ENCODE measurements at places on chromosomes 6 and 20.

DNA sequence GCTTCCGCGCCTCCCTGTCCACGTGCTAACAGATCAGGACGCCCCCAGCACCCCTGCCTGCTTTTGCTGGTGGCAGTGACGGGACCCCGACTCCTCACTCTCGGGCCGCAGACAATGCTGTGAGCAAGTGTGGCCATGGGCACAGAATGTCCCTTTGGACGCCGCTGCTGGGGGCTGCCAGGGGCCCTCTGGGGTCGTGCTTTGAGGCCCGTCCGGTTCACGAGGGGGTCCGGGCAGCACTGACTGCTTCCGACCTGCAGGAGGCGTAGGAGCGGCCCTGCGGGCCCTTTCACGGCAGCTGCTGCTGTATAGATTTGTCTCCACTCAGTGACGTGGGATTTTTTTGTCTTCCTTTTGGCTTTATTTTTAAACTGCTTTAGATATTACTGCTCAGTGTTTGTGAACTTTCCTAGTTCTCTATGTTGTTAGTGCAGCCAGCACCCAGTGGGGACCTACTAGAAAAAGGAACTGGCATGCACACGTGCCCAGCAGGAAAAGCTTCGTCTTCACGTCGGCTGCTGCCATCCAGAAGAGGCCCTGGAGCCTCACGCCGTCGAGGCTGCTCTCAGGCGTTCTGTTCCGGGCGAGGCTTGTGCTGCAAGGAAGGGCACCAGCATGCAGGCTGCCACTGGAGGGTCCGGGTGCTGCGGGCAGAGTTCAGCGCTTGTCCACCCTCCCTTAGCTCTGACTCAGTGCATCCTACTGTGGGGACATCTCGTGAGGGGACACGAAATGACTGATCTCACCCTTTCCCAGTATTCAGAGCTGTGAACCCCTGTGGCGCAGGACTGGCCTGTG, 21.7 kb downstream of the UCKL1 start:
- no peak for DNase-seq

- no peak for DNase-seq
These were observed 30.9 kb downstream of the B4GALT5 start for GRCh38 chr20:49682798-49683197.

DNA sequence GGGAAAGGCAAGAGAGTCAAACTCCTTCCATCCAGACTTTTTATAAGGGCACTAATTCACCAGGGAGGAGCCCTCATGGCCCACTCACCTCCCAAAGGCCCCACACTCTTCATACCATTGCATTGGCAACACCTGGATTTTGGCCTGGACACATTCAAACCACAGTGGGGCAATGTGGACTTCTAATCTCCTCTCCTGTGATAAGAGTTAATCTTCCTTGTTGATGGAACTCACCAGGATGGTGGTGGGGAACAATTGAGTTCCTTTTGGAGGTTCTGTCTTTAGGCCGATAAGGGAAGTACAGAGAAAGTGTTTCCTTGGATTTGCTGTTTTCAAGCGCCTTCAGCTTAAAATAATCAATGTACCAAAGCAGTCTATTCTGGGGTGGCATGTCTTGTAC, 268.7 kb downstream of the CD83 start:
- DNase-seq: no peak

- DNase-seq: no peak
These were observed 20.1 kb downstream of the ECT2L start for GRCh38 chr6:138815797-138816528.

GRCh38 chr6:148649454-148649963, 97.3 kb upstream of the UST start:
- no peak for DNase-seq

GRCh38 chr20:53036992-53037391, 64.8 kb downstream of the TSHZ2 start:
- no peak for DNase-seq

GRCh38 chr6:30160785-30161531, at the start of gene TRIM10:
TRIM10 (minus strand) TSS chr6:30161211; CDS start chr6:30160858, 353 bp downstream.
- no peak for DNase-seq

GRCh38 chr20:37940858-37941257, 37.9 kb downstream of the VSTM2L start:
- no peak for DNase-seq

DNA sequence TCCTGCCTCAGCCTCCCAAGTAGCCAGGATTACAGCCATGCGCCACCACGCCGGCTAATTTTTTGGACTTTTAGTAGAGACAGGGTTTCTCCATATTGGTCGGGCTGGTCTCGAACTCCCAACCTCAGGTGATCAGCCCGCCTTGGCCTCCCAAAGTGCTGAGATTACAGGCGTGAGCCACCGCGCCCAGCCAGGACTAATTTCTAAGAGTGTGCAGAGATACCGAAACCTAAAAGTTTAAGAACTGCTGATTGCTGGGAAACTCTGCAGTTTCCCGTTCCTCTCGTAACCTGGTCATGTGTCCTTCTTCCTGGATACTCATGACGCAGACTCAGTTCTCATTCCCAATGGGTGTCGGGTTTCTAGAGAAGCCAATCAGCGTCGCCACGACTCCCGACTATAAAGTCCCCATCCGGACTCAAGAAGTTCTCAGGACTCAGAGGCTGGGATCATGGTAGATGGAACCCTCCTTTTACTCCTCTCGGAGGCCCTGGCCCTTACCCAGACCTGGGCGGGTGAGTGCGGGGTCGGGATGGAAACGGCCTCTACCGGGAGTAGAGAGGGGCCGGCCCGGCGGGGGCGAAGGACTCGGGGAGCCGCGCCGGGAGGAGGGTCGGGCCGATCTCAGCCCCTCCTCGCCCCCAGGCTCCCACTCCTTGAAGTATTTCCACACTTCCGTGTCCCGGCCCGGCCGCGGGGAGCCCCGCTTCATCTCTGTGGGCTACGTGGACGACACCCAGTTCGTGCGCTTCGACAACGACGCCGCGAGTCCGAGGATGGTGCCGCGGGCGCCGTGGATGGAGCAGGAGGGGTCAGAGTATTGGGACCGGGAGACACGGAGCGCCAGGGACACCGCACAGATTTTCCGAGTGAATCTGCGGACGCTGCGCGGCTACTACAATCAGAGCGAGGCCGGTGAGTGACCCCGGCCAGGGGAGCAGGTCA, at the start of gene HLA-E:
Gene HLA-E (plus strand): TSS at position 429 of the 945 bp plus-strand sequence. CDS start 23 bp downstream, at position 452.
- peak; percentile 77 for DNase-seq

GRCh38 chr6:108598305-108598863, 37.7 kb downstream of the FOXO3 start:
- no peak for DNase-seq

- DNase-seq: no peak
These were observed 248.3 kb downstream of the DHX35 start for GRCh38 chr20:39210341-39211036.

GRCh38 chr6:135860361-135860760, 8.9 kb downstream of the PDE7B start:
- DNase-seq: no peak

- DNase-seq: no peak
These were observed 218.2 kb downstream of the BMP7 start for GRCh38 chr20:57048027-57048869.

GRCh38 chr6:93468291-93468690, 48.9 kb upstream of the EPHA7 start:
- DNase-seq: no peak

- DNase-seq: no peak
These were observed 56.1 kb upstream of the LAMP5 start for GRCh38 chr20:9458138-9458796.
